ENCODE measurements at places on chromosomes 3 and 15.
A peak's percentile ranks its signal among the peaks of the same experiment; 100 is the strongest.

- H3K27ac ChIP-seq: no peak overlapping the region
- H3K4me3 ChIP-seq: no peak overlapping the region
- peaks cover 11% of the 10 kb centered on the region for H3K4me1 ChIP-seq
These were observed 74.3 kb downstream of the CRYBG3 start for GRCh38 chr3:97896129-97896528.

DNA sequence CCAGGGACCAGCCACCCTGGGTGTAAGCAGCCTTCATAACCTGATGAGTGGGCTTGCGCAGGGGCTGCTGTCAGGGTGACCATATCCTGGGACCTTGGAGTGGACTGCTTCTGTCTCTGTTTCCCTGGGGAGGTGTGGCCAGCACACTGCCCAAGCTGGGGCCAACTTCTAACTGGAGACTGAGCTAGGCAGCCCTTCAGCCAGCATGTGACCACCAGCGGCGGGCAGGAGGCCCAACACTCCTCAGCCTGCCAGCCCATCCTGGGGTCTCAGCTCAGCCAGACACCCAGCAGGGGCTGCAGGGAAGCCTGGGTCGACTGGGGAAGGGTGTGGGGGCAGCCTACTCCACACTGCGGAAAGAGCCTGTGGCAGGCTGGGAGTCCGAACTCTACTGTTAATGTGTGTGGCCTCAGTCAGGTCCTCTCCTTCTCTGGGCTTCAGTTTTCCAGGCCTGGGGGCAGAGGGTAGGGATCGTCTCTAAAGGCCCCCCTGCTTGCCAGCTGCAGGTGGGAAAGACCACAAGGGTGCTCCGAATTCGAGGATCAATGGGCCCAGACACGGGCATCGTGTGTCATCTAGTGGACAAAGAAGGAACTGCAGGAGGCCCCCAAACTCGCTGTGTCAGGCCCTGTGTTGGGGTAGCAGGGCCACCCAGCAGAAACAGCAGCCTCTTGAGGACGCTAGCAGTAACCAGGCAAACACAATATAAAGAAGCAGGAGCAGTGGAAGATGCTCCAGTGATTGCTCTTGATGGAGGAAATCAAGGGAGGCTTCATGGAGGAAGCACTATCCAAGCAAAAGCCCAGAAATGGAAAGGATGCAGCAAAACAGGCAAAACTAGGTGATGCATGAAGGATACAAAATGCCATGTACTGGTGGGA lies 2.0 kb upstream of the SEMA3G start:
- peaks cover 3% of the 10 kb centered on the region for H3K27me3 ChIP-seq
- peaks cover 9% of the 10 kb centered on the region for H3K4me1 ChIP-seq
- peak; percentile 60 for DNase-seq
- H3K36me3 ChIP-seq: no peaks in the 10 kb centered on the region
- H3K4me3 ChIP-seq: no peak overlapping the region

DNA sequence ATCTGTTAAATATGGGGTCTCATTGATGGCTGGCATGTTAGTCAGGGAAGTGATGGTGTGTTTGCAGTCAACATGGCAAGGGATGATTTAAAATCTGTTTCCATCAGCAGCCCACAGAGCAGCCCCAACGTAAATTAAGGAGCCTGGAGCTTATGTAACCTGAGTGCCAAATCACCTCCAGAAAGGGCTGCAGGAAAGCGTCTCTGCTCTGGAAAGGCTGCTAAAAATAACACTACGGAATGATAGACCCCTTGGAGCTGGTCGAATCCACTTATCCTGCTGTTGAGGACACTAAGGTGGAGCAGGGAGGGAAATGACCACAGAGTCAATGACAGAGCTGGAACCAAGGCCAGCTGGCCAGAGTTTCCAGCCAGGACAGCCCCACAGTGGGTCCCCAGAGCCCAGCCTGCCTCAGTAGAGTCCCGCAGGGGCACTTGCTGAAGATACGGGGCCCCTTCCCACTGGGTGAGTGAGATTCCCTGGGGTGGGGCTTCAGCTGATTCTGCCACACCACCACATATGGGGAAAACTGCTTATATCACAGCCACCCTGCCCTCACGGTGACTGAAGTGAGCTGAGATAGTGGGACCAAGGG lies 63.5 kb downstream of the EPHB1 start:
- peaks cover 8% of the 10 kb centered on the region for H3K4me1 ChIP-seq
- H3K27me3 ChIP-seq: peaks cover 3% of the 10 kb centered on the region
- no peak overlapping the region for H3K4me3 ChIP-seq
- no peak for DNase-seq

- no peaks in the 10 kb centered on the region for H3K27me3 ChIP-seq
- no peak overlapping the region for H3K4me3 ChIP-seq
- H3K27ac ChIP-seq: no peak overlapping the region
- no peak for DNase-seq
- no peaks in the 10 kb centered on the region for H3K36me3 ChIP-seq
These were observed 242.6 kb upstream of the AGTR1 start for GRCh38 chr3:148455098-148455497.

- no peaks in the 10 kb centered on the region for H3K4me1 ChIP-seq
- no peak for DNase-seq
- no peak overlapping the region for H3K4me3 ChIP-seq
These were observed 263.8 kb downstream of the TBC1D5 start for GRCh38 chr3:17478673-17479072.

- H3K36me3 ChIP-seq: no peaks in the 10 kb centered on the region
- no peak overlapping the region for H3K4me3 ChIP-seq
- no peak overlapping the region for H3K27ac ChIP-seq
- H3K27me3 ChIP-seq: no peaks in the 10 kb centered on the region
- DNase-seq: no peak
These were observed 391.0 kb downstream of the RAP2B start for GRCh38 chr3:153552887-153553604.

GRCh38 chr3:183560607-183561006 lies 5.1 kb upstream of the KLHL6 start:
- no peaks in the 10 kb centered on the region for H3K36me3 ChIP-seq
- H3K4me1 ChIP-seq: peaks cover 18% of the 10 kb centered on the region
- H3K4me3 ChIP-seq: no peak overlapping the region
- H3K27me3 ChIP-seq: no peaks in the 10 kb centered on the region

DNA sequence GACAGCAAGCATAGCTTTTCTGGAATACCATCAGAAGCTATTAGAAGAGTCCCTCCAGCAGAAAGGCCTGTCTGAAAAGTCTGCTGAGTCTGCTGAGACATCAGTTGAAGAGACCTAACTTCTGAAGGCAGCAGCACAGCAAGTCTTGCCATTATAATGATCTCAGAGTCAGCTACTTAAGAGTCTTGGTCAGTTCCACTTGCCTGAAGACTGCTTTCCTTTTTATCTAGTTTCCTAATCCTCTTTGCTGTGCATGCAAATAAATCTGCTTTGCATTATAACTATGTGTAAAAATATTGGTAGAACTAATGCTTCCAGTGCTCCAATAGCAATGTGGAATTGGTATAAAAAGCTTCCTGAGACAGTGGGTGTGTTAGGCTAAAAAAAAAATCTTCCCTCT lies 34.9 kb upstream of the CPOX start:
- H3K4me3 ChIP-seq: no peak overlapping the region
- no peak overlapping the region for H3K27ac ChIP-seq
- no peaks in the 10 kb centered on the region for H3K4me1 ChIP-seq
- DNase-seq: no peak
- H3K36me3 ChIP-seq: no peaks in the 10 kb centered on the region

DNA sequence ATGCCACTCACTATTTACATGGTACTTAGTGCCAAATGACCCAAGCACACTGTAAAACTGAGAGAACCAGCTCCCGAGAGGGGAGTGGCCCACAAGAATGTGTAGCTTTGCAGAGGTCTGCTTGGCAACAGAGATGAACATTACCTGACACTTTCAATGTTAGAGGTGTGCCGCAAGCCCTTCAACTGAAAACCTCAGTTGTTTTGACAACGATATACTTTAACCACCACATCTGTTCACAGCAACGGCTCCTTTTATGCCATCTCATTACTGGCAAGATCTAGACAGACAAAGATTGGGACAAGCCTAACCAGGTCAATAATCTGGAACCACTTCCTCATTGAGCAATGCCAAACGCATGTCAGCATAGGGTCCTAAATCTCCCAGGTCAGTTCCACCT lies 23.7 kb downstream of the NEK10 start:
- H3K27me3 ChIP-seq: no peaks in the 10 kb centered on the region
- H3K27ac ChIP-seq: no peak overlapping the region
- H3K4me1 ChIP-seq: peaks cover 9% of the 10 kb centered on the region
- no peaks in the 10 kb centered on the region for H3K36me3 ChIP-seq
- DNase-seq: no peak

DNA sequence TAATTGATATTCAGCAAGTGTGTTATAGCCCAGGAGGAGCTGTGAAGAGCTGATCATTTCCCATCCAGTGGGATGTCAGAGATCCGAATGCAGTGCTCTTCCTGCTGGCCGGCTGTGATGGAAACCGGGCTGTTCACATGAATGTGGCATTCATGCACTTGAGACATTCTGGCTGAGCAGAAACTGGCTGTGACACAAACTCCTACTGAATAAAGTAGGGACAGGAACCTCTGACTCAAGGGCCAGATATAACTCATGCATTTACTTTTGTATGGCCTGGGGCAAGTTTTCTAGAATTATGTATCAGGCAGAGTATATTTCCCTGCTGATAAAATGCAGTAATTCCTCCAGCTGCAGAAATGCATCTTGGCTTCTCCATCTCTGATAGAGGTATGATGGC lies 83.4 kb upstream of the FAM3D start:
- peaks cover 3% of the 10 kb centered on the region for H3K27me3 ChIP-seq
- H3K36me3 ChIP-seq: no peaks in the 10 kb centered on the region
- DNase-seq: no peak
- H3K4me1 ChIP-seq: no peaks in the 10 kb centered on the region

- H3K36me3 ChIP-seq: no peaks in the 10 kb centered on the region
- H3K27ac ChIP-seq: no peak overlapping the region
- DNase-seq: no peak
- H3K4me1 ChIP-seq: peaks cover 21% of the 10 kb centered on the region
These were observed 1.2 kb downstream of the MB21D2 start for GRCh38 chr3:192916371-192917027.

DNA sequence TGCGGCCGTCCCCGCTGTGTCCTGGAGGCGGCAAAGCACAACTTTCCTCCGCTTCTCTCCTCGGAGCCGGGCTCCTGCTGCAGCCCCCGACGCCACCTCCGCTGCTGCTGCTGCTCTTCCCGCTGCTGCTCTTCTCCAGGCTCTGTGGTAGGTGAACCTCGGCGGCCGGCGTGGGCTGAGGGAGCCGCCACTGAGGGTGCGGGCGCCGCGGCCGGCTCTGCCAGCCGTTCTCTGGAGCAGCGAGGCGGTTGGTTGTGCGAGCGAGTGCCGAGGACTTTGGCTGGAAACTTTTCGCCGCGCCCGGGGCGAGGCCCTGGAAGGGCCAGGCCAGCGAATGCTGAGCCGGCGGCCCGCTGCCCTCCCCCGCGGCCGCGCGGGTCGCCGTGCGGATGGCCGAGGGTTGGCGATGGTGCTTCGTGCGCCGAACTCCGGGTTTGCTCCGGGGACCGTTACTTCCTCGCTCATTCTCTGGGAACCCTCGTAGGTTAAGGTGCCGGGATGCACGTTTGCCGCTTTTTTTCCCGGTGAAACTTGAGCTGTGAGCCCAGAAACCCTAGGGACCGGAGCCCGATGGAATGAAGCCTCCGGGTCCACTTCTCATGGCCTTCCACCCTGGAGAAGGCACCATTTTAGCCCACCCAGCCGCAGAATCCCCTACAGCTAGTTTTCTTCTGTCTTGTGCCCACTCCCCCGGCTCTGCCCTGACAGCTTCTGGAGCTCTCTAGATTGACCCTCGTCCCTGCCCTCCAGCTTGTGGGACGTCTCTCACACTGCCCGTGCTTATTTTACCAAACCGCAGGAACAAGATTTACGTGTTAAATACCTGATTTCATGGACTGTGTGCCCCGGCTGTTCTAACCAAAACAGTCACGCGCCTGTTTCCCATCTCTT lies 660 bp downstream of the NECTIN3 start:
- no peak overlapping the region for H3K27ac ChIP-seq
- peaks cover 3% of the 10 kb centered on the region for H3K36me3 ChIP-seq
- peaks cover 47% of the 10 kb centered on the region for H3K27me3 ChIP-seq
- peaks cover 29% of the 10 kb centered on the region for H3K4me1 ChIP-seq
- H3K4me3 ChIP-seq: peak overlapping the region; percentile 90

- H3K27ac ChIP-seq: no peak overlapping the region
- H3K27me3 ChIP-seq: no peaks in the 10 kb centered on the region
- H3K36me3 ChIP-seq: peaks cover 10% of the 10 kb centered on the region
These were observed 177.5 kb downstream of the PGPEP1L start for GRCh38 chr15:98830034-98830634.

- DNase-seq: no peak
- no peaks in the 10 kb centered on the region for H3K4me1 ChIP-seq
- no peak overlapping the region for H3K27ac ChIP-seq
- H3K27me3 ChIP-seq: no peaks in the 10 kb centered on the region
- H3K36me3 ChIP-seq: no peaks in the 10 kb centered on the region
- H3K4me3 ChIP-seq: no peak overlapping the region
These were observed 343.3 kb downstream of the GRM7 start for GRCh38 chr3:7203969-7204847.

DNA sequence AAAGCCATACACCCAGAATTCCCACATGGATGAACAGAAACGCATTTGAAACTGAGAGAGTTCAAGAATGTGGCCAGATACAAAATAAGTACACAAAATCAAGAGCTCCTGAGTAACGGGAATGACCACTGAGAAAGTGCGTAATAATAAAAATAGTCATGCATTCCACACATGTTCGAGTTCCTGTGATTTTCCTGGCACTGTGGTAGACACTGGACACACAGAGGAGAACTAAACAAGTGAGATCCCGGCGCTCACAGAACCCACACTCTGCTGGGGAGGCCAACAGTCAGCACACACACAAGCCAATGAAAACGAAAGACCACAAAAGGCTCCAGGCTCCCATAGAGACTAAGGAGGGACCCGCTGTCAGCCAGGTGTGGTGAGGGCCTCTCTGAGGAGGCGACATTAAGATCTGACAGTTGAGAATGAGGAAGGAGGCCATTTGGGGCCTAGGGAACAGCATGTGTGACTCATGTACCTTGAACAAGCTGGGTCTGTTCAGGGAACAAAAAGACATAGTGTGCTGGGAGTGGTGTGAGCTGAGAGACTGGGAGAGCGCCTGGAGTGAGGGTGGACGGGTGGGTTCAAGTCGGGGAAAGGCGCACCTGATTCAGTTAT lies 5.1 kb downstream of the FAM107A start:
- no peaks in the 10 kb centered on the region for H3K27me3 ChIP-seq
- no peaks in the 10 kb centered on the region for H3K36me3 ChIP-seq
- no peak for DNase-seq
- H3K4me1 ChIP-seq: peaks cover 6% of the 10 kb centered on the region
- no peak overlapping the region for H3K4me3 ChIP-seq

DNA sequence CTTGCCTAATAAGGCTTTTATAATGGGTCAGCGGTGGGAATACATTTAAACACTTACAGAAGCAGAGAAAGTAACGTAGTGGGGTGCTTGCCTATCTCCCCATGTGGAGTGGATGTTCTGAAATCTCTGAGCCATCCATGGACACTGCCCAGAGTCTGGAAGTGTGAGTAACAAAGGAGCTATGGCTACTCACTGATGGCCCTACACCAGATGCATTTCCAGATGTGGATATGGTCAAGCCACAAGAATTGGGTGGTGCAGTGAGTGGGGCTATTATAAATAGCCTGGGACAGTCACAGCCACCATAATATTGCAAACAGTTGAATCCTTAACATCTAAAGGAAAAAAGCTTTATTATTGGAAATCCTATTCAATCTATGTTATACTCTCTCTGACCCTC lies 96.6 kb downstream of the CGNL1 start:
- peaks cover 15% of the 10 kb centered on the region for H3K27me3 ChIP-seq
- H3K4me1 ChIP-seq: no peaks in the 10 kb centered on the region
- H3K4me3 ChIP-seq: no peak overlapping the region
- DNase-seq: no peak

All from activated B cell treated with CpG ODN at 0.5 μM for 24 hours (primary cell).